T-cell (primary cell): ENCODE measurements at places on chromosomes 2 and 18. TPM values are rescaled to one million over a fixed set of nuclear protein-coding genes. Genes with fewer than 3 reads are reported as not detected.
A peak's percentile ranks its signal among the peaks of the same experiment; 100 is the strongest.

Gene SKA1
- 1.5 TPM for total RNA-seq

Gene SLC5A7
- total RNA-seq = not detected

Gene MRO
- total RNA-seq = not detected

Gene RFTN2
- not detected for total RNA-seq

Gene TDRD15
- not detected for total RNA-seq

Gene CELF4
- total RNA-seq = not detected

Gene CRYGC
- total RNA-seq = not detected

Gene SERPINB4
- total RNA-seq = not detected

Gene SNORC
- total RNA-seq = 3.3 TPM

DNA sequence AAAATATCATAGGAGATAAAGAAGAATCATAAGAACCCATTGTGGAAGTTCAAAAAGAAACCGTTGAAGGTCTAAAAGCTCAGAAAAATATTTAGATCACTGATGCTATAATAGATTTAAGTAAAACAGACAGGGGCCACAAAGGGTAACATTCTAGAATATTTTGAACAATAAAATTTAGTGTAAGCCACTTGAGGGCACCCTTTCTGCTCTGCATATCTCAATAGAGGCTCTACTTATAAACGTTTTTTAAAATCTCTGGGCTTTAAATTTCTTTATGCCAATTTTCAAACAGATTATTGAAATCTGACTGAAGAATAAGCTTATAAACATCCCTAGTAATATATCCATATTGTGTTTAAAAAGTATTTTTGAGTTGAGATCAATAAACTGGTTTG, 57.6 kb upstream of the IL1RL1 start:
- no peaks in the 10 kb centered on the region for H3K36me3 ChIP-seq
- no peaks in the 10 kb centered on the region for H3K27me3 ChIP-seq
- peaks cover 32% of the 10 kb centered on the region for H3K4me1 ChIP-seq
- H3K4me3 ChIP-seq = no peak overlapping the region

- no peak for DNase-seq
- H3K27ac ChIP-seq = no peak overlapping the region
- no peaks in the 10 kb centered on the region for H3K36me3 ChIP-seq
- no peaks in the 10 kb centered on the region for H3K27me3 ChIP-seq
Measured at GRCh38 chr2:25557179-25558036, 116.0 kb downstream of the DTNB start.

DNA sequence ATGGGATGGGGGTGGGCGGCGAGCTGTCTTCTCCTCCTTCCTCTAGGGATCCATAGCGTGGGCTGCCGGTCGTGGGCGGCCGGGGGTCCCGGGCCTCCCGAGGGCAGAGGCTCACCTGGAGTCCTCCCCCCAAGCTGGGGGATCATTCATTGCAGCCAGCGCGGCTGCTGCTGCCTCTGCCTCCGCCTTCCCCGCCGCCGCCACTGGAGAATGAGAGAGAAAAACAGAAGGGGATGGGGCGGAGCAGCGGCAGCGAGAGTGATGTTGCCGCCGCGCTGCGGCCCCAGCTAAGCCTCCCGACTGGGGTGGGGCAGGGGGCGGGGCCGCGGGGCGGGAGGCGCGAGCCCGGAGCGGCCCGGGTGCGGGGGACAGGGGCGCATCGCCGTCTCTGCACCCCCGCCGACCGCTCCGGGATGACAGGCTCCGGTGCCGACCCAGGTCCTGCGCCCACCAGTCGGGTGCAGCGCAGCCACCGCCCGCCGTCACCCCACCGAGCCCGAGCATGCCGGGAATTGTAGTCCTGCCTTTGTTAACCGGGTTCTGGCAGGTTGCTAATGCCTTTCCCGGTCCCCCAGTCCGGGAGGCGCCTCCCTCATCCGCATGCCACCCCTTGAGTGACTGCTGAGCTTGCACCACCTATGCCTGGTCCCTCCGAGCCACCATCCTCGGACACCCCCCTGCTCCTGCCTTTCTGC, at the start of gene KIF3C:
Gene KIF3C, minus strand, starts transcription at position 225 of the 695 bp plus-strand sequence. CDS start 580 bp downstream, outside the sequence.
- H3K27ac ChIP-seq = no peak within 1 kb of the TSS
- no peaks in the 10 kb centered on the region for H3K27me3 ChIP-seq
- H3K36me3 ChIP-seq = no peaks in the 10 kb centered on the region
- peak within 1 kb of the TSS; percentile 84 for H3K4me3 ChIP-seq
- H3K4me1 ChIP-seq = peaks cover 2% of the 10 kb centered on the region

DNA sequence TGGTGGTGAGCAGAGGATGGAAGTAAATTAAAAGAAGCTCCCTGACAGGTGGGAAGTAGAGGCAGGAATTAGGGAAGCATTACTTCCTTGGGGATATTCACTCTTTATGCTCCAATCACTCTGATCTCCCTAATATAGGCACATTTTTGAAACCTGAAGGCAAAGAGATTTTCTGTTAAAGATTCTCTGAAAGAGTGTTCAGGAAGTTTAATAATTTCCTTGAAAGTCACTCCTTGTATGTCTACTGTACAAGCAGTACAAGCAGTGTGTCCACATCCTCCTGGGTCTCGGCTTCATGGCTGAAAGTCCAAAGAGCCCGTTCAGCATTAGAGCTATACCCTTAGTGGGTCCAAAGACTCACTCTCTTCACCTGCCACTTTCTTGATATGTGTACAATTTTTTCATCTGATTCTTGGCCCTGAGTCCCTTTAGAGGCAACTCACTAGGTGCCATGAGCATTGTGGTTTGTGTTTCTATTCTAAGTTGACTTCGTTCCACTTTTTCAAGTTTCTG, 60.2 kb downstream of the AAK1 start:
- H3K27me3 ChIP-seq = no peaks in the 10 kb centered on the region
- H3K4me1 ChIP-seq = peaks cover 26% of the 10 kb centered on the region
- DNase-seq = no peak
- no peaks in the 10 kb centered on the region for H3K36me3 ChIP-seq
- no peak overlapping the region for H3K4me3 ChIP-seq

GRCh38 chr2:9941196-9941995, 10.1 kb upstream of the GRHL1 start:
- no peak overlapping the region for H3K27ac ChIP-seq
- no peaks in the 10 kb centered on the region for H3K27me3 ChIP-seq
- H3K4me1 ChIP-seq = no peaks in the 10 kb centered on the region
- H3K4me3 ChIP-seq = no peak overlapping the region

- H3K4me3 ChIP-seq = no peak overlapping the region
- DNase-seq = no peak
- peaks cover 59% of the 10 kb centered on the region for H3K36me3 ChIP-seq
- H3K4me1 ChIP-seq = no peaks in the 10 kb centered on the region
- H3K27ac ChIP-seq = no peak overlapping the region
Measured at GRCh38 chr2:97763176-97763845, 49.9 kb downstream of the ZAP70 start.

- no peaks in the 10 kb centered on the region for H3K27me3 ChIP-seq
- no peak for DNase-seq
Measured at GRCh38 chr2:212117926-212118325, 420.7 kb downstream of the ERBB4 start.

- no peak overlapping the region for H3K4me3 ChIP-seq
- DNase-seq = no peak
- H3K36me3 ChIP-seq = no peaks in the 10 kb centered on the region
- H3K27ac ChIP-seq = no peak overlapping the region
- peaks cover 6% of the 10 kb centered on the region for H3K27me3 ChIP-seq
Measured at GRCh38 chr2:178066890-178067669, 5.5 kb downstream of the PDE11A start.

DNA sequence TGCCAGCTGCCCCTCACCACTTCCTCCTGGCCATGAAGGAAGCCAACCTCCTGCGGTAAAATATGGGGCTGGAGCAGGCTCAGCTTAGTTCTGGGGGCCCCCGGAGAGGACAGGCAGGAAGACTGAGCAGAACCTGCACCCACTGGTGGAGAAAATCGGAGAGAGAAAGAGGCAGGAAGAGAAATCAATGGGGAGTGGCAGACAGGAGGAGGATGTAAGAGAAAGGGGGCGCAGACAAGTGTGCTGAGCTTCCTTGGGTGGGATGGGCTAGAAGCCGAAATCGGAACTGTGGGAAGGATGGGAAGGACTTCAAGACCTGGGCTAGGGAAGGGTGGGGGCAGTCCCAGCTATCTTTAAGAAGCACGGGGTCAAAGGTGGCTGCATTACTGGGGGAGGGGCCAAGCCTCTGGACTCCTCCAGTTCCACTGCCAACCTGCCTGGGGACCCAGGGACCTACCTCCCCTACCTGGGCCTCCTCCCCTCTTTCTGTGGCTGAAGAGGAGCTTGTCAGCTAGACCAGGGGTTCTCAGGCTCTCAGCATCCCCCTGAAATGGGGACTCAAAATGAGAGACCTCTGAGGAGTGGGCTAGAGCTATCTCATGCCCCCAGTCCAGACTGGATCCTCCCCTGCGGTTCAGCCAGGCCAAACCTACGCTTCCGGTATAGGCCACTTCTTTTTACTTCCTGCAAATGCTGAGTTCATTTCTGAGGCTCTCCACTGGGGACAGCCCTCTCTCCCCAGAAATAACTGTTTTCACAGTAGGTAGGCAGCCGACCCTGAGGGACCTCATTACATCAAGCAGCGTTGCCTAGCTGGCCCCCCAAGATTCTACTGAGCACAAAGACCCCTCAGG, 33.6 kb upstream of the B3GNT7 start:
- DNase-seq = no peak
- no peaks in the 10 kb centered on the region for H3K36me3 ChIP-seq
- H3K27me3 ChIP-seq = peaks cover 3% of the 10 kb centered on the region

DNA sequence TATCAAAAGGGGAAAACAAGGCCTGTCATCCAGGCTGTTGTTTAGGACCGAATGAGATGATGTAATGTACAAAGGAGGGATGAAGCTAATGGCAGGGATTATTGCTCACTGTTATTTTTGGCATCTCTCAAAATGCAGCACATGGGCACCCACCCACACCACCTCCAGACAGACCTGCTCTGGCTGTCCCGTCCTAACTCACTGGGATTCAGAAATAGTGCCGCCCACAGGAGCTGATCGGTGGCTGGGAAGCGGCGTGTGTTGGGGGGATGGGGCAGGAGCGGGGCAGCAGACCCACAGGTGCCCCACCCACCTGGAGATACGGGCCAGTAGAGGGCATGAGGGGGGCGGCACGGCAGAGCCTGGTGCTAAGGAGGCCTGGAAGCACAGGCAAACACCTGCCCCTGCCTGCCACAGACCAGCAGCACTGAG, 52.2 kb downstream of the CRACDL start:
- no peaks in the 10 kb centered on the region for H3K4me1 ChIP-seq
- H3K27ac ChIP-seq = no peak overlapping the region
- H3K27me3 ChIP-seq = no peaks in the 10 kb centered on the region

DNA sequence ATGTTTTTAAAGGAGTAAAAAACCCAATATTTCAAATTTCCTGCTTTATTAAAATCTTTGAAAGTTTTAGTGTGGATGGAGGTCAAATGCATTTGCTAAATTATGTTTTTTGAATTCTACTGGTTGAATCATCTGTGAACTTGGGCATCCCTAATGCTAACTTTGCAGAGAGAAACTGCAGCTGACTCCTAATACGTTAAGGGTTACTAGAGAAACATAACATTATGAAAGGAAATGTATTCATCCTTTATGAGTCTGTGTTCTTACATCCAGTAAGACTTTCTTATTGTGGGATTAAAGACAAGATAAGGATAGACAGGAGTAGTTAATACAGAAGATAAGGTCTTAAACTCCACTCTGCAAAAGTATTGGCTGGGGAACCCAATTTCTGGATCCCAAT, 140.6 kb downstream of the FAM124B start:
- no peaks in the 10 kb centered on the region for H3K27me3 ChIP-seq
- no peak overlapping the region for H3K27ac ChIP-seq
- no peak overlapping the region for H3K4me3 ChIP-seq
- H3K36me3 ChIP-seq = no peaks in the 10 kb centered on the region
- no peak for DNase-seq

- no peak for DNase-seq
- H3K4me3 ChIP-seq = no peak overlapping the region
- H3K36me3 ChIP-seq = no peaks in the 10 kb centered on the region
- peaks cover 35% of the 10 kb centered on the region for H3K27me3 ChIP-seq
- H3K27ac ChIP-seq = no peak overlapping the region
Measured at GRCh38 chr2:128734521-128735295, 416.0 kb upstream of the HS6ST1 start.

- H3K27ac ChIP-seq = no peak overlapping the region
- no peak overlapping the region for H3K4me3 ChIP-seq
- no peak for DNase-seq
- no peaks in the 10 kb centered on the region for H3K4me1 ChIP-seq
- no peaks in the 10 kb centered on the region for H3K36me3 ChIP-seq
Measured at GRCh38 chr2:33145459-33145858, 198.7 kb downstream of the LTBP1 start.

- H3K27ac ChIP-seq = no peak overlapping the region
- H3K36me3 ChIP-seq = no peaks in the 10 kb centered on the region
- no peak overlapping the region for H3K4me3 ChIP-seq
- DNase-seq = no peak
- peaks cover 8% of the 10 kb centered on the region for H3K27me3 ChIP-seq
Measured at GRCh38 chr2:158926478-158926948, 41.9 kb upstream of the TANC1 start.

DNA sequence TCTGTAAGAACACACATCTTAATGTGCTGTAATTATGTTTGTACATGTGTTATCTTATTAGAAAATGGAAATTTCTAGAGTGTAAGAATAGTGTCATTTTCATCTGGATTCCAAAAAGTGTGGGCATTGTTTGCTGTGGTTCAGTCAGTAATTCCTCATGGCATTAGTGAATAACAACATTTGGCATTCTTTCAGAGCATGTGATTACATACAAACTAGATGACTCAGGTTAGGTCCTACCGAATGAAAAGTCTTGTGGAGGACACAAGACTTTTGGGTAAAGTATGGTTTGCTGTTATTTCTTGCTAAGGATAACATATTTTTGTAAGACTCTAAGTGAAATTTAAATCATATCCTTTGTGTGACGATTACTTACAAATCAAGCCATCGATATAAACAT, 593.1 kb upstream of the NRXN1 start:
- no peak overlapping the region for H3K4me3 ChIP-seq
- H3K27ac ChIP-seq = no peak overlapping the region
- DNase-seq = no peak

DNA sequence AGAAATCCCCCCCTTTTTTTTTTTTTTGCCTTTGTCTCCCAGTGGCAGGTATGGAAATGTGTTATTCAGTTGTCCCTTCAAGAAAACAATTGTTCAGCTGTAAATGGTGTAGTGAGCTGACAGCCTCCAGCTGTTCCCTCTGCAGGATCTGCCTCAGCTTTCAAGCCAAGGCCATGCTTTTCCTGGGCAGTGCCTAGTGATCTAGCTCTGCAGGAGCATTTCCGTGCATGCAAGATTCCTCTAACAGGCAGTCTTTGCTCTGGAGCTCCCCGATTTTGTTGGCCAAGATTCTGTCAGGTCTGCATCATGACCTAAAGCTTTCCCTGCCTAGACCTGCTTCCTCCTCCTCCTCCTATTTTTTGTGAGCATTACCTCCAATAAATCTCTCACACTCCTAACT, 300.7 kb upstream of the UBE2E3 start:
- no peaks in the 10 kb centered on the region for H3K36me3 ChIP-seq
- no peaks in the 10 kb centered on the region for H3K4me1 ChIP-seq
- H3K27me3 ChIP-seq = no peaks in the 10 kb centered on the region
- no peak for DNase-seq
